Activated T-helper 9 cell treated with anti-CD3 and anti-CD28 coated beads, Interleukin-2, amount 50 U/mL, for 16 hours (primary cell): ENCODE measurements at places on chromosomes 2 and 18.
A peak's percentile ranks its signal among the peaks of the same experiment; 100 is the strongest.

- DNase-seq: no peak
Measured at GRCh38 chr2:25418944-25419677, 77.4 kb upstream of the DNMT3A start.

GRCh38 chr2:3465844-3466481, 53.4 kb downstream of the ADI1 start:
- DNase-seq: no peak

DNA sequence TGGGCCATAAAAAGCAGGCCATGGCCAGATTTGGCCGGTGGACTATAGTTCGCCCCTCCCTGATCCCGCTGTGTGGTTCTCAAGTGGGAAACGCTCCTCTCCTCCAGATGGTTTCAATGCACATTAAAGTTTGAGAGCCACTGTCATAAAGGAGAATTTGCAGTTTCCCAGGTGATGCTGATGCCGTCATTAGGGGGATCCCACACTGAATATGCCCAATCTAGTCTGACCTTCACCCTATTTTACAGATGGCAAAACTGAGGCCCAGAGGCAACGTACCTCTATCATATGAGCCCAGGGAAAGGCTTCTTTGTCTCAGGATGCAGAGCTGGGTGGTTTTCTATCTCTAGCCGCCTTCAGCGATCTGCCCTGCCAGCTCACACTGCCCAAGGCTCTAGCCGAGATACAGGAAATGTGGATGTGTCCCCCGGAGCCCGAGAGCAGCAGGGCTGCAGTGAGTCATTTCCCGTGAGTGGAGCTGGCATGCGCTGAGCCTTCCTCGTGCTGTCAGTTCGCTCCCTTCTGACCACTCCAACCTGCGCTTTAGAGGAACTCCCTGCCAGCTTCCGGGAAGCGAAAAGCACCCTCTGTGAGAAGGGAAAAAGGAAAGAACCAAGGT, 116.2 kb downstream of the SMAD7 start:
- peak; percentile 63 for DNase-seq

- peak; percentile 58 for DNase-seq
Measured at GRCh38 chr2:25672494-25673299, 680 bp downstream of the DTNB start.

GRCh38 chr2:112032689-112033465, 22.2 kb upstream of the TMEM87B start:
- DNase-seq: no peak

- no peak for DNase-seq
Measured at GRCh38 chr2:223101340-223102039, 49.5 kb downstream of the KCNE4 start.

GRCh38 chr2:222058819-222059445, 239.9 kb downstream of the PAX3 start:
- no peak for DNase-seq

- DNase-seq: no peak
Measured at GRCh38 chr2:136023416-136023815, 38.0 kb upstream of the DARS1 start.

DNA sequence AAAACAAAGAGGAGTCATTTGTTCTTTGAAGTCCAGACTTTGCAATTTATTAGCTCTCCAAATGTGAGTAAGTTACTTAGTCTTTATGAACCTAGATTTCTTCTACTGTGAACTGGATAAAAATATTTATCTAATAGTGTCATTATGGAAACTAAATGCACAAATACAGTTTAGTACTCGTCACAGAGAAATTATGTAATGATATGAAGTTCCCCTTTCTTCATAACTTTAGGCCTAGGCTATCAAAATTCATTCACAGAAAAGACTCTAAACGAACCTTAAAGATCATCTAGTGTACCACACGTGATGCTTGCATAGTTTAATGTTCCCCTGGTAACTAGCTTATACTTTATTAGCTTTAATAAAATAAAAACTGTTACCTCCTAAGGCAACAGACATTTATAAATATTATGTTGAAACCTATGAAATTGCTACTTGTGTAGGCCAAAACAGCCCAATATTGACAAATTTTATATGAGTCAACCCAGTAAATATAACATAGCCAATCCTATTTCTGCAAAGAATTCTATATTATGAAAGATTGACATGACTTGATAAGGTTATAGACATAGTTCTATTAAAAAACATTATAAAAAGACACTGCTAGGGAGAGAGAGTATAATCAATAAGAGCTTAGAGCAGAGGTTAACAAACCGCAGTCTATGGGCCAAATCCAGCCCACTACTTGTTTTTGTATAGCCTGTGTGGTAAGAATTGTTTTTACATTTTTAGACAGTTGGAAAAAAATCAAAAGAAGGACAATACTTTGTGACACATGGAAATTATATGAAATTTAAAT, 44.9 kb upstream of the ITPRID2 start:
- DNase-seq: no peak

- no peak for DNase-seq
Measured at GRCh38 chr2:130790804-130791616, 35.7 kb downstream of the AMER3 start.

GRCh38 chr18:10301831-10302483, 152.5 kb upstream of the APCDD1 start:
- DNase-seq: no peak

DNA sequence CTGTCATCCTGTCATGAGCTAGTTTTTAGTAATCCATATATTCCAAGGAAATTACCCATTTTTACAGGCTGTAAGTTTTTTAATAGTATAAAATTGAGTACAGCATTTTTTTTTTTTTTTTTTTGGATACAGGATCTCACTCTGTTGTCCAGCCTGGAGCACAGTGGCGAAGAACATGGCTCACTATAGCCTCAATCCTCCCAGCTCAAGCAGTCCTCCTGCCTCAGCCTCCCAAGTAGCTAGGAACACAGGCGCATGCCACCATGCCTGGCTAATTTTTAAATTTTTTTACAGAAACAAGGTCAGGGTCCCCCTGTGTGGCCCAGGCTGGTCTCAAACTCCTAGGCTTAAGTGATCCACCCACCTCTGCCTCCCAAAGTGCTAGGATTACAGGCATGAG, 56.5 kb downstream of the ANKRD12 start:
- no peak for DNase-seq

GRCh38 chr18:3771121-3771971, 321.4 kb downstream of the TGIF1 start:
- DNase-seq: peak; percentile 61

GRCh38 chr18:40569605-40570004, 1385.4 kb upstream of the PIK3C3 start:
- no peak for DNase-seq

DNA sequence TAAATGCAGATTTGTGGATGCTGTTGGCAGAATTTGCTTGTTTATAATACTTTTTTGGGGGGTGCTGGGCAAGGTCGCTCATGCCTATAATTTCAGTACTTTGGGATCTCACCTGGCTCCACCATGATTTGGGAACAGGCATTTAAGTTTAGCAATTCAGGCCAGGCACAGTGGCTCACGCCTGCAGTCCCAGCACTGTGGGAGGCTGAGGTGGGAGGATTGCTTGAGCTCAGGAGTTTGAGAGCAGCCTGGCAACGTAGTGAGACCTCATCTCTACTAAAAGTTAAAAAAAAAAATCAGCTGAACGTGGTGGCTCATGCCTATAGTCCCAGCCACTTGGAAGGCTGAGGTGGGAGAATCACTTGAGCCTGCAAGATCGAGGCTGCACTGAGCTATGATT, 20.7 kb downstream of the TANC1 start:
- no peak for DNase-seq

DNA sequence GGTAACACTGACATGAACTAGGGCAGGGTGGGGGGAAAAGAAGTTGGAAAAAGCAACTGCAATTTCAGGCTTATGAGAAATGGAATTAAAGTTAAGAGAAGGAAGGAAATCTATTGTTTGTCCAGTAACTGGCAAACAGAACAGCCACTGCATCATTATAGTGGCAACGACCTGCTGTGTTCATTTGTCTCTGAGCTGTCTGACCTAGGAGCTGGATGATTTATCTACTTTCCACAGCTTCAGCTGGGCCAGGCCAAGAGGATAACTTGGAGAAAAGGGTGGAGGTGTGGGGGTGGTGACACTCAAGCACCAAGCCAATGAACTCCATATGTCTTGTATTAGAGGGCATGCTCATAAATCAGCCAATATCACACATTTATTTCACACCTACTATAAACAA, 291.5 kb upstream of the KLHL29 start:
- no peak for DNase-seq

- DNase-seq: peak; percentile 27
Measured at GRCh38 chr2:27765621-27766286, 5.8 kb upstream of the MRPL33 start.

- DNase-seq: peak; percentile 6
Measured at GRCh38 chr2:96264656-96265348, 995 bp downstream of the TMEM127 start.

DNA sequence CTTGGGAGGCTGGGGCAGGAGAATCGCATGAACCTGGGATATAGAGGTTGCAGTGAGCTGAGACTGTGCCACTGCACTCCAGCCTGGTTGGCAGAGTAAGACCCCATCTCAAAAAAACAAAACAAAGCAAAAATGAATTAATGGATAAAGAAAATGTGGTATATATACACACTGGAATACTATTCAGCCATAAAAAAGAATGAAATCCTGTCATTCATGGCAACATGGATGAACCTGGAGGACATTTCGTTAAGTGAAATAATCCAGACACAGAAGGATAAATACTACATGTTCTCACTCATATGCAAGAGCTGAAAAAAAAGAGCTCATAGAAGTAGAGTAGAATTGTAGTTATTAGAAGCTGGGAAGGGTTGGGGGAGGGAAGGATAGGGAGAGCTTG, 80.8 kb downstream of the RAB31 start:
- DNase-seq: no peak

DNA sequence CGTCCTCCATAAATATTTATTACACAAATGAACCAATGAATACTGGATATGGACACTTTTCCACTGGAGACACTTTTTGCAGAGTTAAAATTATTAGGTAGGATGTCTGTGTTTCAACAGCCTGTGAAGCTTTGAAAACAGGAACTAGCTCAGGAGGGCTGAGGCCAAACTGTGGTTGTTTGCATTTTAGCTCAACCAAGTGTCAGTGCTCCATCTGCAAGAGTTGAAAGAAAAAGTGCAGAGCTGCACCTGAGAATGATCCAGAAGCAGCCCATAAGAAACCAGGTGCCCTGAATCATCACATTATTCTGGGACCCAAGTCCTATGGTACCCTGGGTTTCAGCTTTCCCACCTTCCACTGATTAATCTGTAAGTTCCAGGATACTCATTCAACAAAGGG, 180.4 kb downstream of the TRIB2 start:
- no peak for DNase-seq

GRCh38 chr2:189880832-189881492, 96.7 kb downstream of the PMS1 start:
- no peak for DNase-seq

- DNase-seq: no peak
Measured at GRCh38 chr2:147094077-147094476, 750.8 kb upstream of the ACVR2A start.

DNA sequence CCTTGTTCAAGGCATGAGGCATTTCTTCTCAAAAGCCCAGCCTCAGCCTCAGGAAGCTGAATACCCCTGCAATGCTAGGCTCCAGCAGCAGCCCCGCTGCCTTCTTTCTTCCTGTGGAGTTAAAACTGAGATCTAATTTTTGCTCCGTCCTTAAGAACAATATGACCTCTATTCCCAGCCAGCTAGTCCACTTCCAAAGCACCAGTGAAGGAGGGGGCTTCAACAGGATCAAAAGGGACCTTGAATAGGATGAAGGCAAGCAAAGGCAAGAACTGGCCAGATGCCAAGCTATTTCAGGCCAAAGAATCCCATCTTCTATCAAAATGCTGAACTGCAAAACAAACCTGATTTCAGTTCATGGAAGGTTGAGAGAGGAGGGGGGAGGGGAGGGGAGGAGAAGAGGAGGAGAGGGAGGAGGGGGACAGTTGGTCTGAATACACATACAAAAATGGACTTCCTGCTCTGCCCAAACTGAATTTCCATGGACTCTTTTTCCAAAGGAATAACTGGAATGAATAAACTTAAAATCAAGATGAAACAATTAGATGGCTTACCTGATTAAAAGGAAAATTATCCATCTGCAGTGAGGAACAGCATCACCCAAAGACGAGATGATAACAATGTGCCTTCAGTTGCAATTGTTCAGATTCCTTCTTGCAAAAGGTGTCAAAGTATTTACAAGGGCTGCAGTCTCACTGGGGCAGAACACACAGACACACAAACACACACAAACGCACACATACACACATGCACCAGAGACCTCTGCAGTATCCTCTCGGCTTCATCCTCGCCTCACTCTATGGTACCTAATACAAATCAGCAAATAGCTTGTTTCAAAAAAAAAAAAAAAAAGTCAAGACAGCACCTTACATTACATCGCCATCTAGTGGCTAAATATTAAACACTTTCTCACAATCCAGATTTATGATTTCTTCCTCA, at the start of gene SCN1A:
SCN1A (minus strand) TSS at position 804 of the 939 bp plus-strand sequence. CDS start 54,399 bp downstream, outside the sequence.
- no peak for DNase-seq

DNA sequence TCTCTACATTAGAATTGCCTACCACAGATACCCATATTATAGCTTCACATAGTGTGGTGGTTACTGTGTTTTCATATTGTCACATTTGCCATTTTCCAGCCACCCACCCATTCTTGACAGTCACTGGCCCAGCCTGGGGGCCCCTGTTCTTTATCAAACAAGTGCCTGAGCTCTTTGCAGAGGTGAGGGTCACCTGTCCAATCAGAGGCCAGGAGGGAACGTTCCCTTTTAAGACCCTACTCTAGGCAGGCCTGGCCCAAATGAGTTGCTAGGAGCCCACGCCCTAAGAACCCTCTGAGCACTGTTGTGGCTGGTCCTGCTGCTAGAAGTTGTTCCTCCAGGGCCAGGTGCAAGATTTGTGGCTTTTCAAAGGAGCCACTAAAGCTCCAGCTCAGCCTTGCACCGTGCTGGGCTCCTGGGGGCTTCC, 5.2 kb downstream of the IL37 start:
- DNase-seq: no peak

DNA sequence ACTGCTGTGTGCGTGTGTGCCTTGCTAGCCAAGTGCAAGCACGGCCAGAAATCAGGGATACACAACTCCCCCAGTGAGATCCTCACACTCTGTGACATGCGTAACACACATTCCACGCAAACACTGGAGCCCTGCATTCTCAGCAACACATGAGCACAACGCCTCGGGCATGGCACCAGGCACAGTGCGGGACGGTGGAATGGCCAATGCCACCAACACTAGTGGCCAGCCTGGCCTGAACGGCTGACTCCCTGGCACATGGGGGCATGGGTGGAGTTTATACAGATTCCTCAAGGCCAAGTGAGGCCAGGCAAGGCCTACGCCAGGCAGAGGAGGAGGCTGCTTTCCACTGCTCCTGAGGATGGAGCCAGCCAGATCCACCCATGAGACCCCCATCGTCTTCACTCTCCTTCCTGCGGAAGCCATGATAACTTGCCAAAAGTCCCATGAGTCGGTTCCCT, 56.2 kb downstream of the ANKMY1 start:
- DNase-seq: no peak
